ENCODE measurements at places on chromosomes 5 and 9. TPM values are rescaled to one million over a fixed set of nuclear protein-coding genes. Genes with fewer than 3 reads are reported as not detected.

The SLC23A1 gene
- total RNA-seq = 0.43 TPM

The AUH gene
- total RNA-seq = 30.4 TPM

The CER1 gene
- not detected for total RNA-seq

The COL23A1 gene
- total RNA-seq = not detected

GRCh38 chr9:121708768-121709488 is 57.5 kb downstream of the DAB2IP start:
- no peak for DNase-seq

GRCh38 chr5:55600086-55600485 is 65.3 kb upstream of the PLPP1 start:
- no peak for DNase-seq

DNA sequence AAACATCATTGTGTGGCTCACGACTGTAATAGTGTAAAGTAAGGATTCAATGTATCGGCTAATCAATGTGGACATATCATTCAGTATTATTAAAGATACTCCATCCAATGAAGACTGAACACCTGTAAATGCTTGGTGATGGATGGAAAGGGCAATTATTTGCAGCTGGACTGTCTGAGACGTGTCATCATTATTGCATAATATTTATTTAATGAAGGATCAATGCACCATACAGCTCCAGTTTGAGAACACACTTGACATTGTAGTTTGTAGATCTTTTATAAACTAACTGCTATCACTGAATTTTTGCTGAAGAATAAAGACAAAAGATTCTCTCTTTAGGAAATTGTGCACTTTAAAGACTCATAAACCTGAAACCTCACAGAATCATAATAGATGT is 117.6 kb upstream of the CCDC152 start:
- DNase-seq = no peak

- no peak for DNase-seq
Observed at GRCh38 chr5:128528637-128529255, 9.3 kb downstream of the FBN2 start.

DNA sequence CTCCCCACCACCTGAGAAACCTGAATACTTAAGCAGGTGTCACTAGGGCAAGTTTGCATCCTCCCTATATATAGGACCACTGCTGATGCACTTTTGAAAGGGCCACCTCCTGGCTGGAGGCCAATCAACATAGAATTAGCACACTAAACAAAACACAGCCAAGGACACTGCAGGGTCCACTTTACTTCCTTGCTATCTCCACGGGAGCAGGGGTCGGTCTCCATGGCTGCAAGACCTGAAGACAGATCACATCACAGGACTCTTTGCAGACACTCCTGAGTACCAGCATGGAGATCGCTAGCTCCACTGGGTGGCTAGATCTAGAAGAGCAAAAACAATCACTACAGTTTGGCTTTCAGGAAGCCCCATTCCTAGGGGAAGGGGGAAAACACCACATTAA is 72.3 kb downstream of the C9orf153 start:
- no peak for DNase-seq

GRCh38 chr5:155872629-155873220 is 454.2 kb upstream of the SGCD start:
- DNase-seq = no peak

- peak; percentile 25 for DNase-seq
Observed at GRCh38 chr9:25964239-25964638, 286.0 kb upstream of the TUSC1 start.

- DNase-seq = no peak
Observed at GRCh38 chr5:75167345-75167744, 69.3 kb downstream of the ANKRD31 start.

GRCh38 chr5:133457439-133458355 is 154.6 kb downstream of the FSTL4 start:
- DNase-seq = no peak

DNA sequence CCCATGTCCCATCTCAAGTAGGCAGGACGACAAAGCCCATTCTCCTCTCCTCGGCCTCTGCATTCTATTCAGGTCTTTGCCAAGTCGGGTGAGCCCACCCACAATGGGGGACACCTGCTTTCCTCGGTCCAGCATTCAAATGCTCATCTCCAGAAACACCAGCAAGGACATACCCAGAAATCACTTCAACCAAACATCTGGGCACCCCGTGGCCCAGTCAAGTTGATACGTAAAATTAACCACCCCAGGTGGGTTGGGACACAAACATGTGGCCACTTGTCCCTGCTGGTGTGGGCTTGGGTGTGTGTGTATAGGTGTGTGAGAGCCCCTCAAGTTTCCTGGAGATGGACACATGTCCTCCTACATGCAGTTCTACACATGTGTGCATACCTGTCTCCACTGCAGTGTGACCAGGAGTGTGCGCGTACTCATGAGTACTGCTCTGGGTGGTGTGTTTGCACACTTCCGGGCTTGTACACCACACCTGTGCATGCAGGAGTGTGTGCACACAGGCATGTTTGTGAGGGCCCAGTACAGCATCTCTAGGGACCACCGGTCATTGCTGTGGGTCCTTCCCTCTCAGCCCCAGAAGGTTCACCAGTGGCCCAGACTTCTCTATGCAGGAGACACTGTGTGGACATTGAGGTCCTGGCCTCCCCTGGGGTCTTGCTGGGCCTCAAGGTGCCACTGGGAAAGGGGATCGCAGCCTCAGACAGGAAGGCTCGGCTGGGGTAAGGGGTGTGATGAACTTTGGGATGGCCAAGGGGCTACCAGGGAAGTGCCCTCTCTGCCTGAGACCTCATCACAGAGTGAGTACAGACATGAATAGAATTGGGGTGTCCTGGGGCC is 35.4 kb upstream of the RXRA start:
- no peak for DNase-seq

DNA sequence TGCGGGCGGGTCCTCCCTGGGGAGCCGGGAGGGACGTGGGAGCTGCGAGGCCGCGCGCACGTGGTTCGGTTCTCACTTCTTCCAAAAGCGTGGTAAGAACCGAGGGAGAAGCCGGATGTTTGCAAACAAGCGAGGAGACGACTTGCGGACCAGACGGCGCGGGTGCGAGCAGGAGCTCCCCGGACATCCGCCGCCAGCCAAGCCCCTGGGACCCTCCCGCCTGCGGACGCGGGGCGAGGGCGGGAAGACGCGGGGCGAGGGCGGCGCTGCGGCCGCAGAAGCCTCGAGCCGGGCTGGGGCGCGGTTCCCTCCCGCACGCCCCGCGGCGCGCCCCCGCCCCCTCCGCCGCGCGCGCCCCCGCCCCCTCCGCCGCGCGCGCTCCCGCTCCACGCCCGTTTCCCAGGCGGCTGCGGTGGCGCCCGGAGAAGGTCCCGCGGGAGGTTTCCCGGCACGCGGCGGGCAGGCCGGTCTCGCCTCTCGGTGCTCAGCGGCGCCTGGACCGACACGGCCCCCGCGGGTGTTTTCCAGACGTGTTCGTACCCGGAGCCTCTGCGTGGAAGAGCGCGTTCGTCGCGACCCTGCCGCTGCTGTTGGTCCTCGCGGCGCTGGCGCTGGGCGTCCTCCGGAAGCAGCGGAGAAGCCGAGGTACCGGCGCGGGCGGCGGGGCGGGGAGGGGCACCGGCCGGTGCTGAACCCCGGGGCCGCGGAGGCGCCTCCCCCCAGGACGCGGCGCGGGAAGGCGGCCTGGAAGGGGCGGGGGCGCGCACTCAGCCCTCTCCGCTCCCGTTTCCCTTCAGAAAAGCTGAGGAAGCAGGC is 12.8 kb downstream of the BTNL9 start:
- peak; percentile 45 for DNase-seq

DNA sequence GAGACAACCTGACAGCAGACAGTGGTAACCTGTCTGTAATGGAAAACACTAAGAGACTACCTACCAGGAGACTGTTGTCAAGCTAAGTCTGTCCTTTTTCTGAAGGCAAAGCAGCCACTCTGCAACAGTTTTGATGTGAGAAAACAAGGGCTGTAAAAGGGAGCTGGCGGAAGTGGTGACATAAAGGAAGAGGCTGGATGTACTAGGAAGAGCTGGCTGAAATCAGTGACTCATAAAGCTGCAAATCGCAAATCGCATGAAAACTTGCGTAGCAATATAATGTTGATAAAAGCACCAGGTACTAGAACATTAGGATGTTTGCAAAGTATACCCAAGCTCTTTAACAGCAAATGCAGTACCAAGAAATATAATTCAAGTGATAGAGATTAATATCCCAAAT is 1.4 kb downstream of the NSUN2 start:
- no peak for DNase-seq

- DNase-seq = no peak
Observed at GRCh38 chr9:4663956-4664355, 1.9 kb downstream of the PLPP6 start.

- no peak for DNase-seq
Observed at GRCh38 chr5:35813521-35813920, 43.2 kb upstream of the IL7R start.

DNA sequence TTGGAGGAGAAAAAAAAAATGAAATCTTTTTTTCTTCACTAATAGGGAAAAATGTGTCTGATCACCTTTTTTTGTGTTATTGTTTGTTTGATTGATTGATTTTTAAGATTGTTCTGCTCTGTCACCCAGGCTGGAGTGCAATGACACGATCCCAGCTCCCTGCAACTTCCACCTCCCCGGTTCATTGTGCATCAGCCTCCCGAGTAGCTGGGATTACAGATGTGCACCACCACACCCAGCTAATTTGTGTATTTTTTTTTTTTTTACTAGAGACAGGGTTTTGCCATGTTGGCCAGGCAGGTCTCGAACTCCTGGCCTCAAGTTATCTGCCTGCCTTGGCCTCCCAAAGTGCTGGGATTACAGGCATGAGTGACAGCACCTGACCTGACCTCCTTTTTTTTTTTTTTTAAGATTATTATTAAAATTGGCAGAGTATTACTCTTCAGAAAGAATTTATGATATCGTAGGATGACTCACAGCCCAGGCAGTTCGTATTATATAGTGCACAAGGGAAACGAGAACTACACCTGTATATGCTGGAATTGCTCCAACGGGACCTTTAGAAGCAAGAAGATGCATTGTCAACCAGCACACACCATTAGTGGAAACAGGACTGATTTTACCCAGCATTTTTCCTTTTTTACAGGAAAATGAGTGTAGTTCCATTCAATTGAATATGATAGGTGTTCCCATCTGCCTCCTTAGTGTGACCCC is 27.7 kb downstream of the FUBP3 start:
- no peak for DNase-seq
